Mucosa of gallbladder (tissue), 1 donor: ENCODE measurements at places on chromosomes 6 and 20. TPM values are rescaled to one million over a fixed set of nuclear protein-coding genes. Genes with fewer than 3 reads are reported as not detected.

- DNase-seq: no peak
Observed at GRCh38 chr20:34365765-34366213, 2.7 kb downstream of the ITCH start.

The SLC17A9 gene
- total RNA-seq: 19.8 TPM

GRCh38 chr6:29847871-29848630 lies 20.4 kb downstream of the HLA-G start:
- peak; percentile 72 for DNase-seq

DNA sequence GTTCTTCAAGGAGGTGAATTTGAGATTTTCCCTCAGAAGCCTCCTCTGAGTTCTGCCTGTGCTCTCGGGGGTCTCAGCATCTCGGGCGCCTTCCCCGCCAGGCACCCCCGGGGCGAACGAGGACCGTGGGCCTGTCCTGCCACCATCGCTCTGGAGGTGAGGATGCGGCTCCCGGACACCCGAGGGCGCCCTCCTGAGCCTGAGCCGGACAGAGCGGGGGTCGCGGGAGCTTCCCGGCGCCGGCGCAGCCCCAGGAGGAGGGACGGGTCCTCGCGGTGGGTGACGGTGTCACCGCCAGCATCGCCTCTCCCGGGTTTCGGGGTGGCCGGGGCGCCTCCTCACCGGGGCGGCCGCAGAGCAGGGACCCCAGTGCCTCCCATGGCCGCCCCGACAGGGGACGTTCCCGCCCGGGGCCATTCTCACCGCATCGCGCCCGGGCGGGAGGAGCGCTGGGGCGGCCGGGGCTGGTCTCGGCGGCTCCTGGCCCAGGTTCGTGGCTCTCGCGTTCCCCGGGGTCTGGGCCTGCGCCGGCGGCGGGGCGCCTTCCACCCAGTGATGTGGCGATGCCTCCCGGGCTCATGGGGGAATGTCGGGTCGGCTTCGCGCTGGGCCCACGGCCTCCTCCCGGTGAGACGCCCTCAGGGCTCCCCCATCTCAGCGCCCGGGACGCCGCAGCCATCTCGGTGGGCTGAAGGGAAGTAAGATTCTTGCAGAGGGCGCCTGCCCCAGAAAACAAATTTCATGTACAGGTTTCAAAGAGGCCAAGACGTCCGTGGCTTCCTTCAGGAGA lies 210.5 kb downstream of the ERMARD start:
- DNase-seq: no peak

DNA sequence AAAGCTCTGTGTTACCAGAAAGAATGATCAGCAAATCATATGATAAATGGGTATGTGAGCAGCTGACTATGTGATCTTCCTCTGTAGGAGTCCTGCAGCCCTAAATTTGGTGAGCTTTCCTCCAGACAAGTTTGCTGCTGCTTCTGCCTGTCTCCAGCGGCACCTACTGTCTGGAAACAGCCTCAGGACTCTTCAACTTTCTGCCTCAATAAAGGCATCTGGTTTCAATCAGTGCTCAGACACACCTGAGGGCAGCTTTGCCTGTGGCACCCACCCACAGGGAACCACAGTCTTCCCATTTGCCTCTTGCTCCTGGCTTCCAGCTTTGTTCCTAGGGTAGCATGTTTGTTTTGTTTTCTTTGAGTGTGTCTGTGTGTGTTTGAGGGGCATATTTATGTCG lies 727.9 kb upstream of the MAN1A1 start:
- no peak for DNase-seq

The HLA-DRB5 gene
- 48.0 TPM for total RNA-seq

DNA sequence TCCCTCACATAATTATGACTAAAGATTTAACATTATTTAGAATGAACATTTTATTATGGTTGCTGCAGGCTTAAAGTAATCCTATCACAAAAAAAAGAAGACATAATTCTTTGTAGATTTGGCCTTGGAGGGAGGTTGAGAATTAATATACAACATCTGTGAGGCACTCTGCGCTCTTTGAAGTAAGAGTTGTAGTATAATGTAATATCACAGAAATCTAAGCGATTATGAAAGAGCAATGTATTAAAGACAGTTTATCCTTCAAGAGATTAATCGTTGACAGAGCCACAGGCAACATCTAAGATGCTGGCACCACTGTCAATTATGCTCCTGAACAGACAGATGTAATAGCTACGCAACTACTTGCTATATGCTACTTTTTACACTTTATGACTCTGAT lies 946.8 kb downstream of the GRIK2 start:
- no peak for DNase-seq

DNA sequence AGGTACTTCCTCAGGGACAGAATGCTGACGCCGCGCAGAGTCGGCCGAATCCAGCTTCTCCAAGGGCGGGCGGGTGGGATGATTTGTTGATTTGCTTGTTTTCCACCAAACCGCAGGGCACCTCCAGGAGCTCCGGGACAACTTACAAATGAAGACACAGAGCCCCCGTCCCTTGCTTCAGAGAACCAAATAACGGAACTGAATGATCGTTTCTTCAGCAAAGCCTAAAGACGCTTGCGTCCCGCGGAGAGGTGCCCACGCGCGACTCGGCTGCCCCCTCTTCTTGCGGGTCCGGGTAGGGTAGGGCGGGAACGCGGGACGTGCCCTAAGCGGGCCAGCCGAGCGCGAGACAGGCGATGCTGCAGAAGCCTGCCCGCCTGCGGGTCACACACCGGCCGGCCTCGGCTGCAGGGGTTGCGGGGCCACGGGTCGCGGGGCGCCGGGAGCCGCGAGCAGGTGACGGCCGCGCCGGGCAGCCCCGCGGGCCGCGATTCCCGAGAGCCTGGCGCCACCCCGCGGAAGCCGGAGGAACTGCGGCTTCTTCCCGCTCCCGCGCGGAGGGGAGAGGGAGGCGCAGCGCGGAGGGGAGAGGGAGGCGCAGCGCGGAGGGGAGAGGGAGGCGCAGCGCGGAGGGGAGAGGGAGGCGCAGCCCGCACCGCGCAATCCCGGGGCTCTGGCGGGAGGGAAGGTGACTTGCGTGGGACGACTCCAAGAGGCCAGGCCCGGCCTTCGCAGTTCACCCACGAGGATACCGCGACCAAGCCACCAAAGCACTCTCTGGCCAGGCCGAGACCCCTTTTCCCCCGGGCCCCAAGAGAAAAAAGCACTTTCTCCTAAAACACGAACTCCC lies 7.7 kb upstream of the FOXF2 start:
- DNase-seq: no peak

DNA sequence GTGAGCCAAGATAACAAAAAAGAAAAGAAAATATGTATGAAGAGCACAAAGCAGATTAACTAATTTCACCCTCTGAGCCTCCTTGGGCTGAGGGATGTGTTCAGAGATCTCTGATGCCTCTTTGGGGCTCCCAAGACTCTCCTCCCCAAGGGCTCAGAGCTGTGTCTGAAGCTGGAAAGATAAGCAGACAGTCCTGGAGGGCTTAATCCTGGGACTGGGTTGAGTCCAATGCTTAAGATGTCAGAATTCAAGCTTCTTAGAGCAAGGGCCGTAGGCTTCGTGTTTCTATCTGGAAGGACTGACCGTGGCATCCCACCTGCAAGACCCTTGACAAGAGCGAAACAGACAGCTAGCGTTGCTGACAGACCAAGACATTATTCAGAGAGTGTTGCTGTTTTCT lies 229.0 kb downstream of the ZMYND8 start:
- no peak for DNase-seq

DNA sequence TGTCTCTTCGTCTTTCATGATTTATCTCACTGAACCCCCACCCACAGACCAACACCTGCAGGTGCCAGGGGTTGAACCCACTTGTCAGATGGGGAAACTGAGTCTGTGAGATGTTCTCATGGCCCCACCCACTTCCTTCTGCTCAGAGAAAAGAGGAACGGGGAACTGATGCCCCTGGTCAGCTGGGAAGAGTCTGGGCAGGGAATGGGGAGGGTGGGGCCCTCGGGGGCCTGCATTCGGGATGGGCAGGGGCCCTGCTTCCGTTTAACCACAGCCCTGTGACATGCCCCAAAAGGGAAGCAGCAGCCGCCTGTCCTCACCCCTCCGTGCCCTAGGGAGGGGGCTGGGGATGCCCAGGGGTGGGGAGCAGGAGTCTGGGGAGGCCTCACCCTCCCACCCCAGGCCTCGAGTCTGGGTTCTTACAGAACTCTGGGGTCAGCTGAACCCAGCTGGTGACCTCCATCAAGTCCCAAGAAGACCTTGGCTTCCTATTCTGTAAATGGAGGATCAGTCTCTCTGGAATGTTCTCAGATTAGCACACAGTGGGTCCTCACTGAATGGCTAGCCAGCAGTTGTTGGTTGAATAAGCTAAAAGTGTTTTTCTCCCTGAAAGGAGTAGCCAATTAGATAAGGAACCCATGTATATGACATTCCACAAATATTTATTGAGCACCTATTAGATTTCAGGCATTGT lies 81.5 kb downstream of the CEBPB start:
- no peak for DNase-seq

DNA sequence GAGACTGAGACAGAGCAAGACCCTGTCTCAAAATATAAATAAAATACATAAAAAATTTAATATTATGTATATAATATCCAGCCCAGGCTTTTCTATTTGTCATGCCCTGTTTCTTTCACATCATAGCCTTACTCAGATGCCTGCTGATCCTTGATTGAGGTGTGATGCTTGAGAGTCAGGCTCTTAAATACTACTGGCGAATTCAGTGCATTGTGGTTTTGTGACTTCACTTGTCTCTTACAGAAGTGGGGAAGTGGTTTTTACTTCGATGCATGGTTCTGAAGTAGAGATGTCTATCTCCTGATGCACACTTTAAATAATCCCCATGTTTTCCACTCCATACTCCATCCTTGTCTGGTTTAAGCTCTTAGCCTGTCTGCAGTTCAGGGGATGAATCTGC lies 29.1 kb downstream of the ASXL1 start:
- DNase-seq: no peak

The DOK5 gene
- 15.5 TPM for total RNA-seq

- DNase-seq: no peak
Observed at GRCh38 chr6:147906361-147906760, 397.9 kb downstream of the SAMD5 start.

- DNase-seq: no peak
Observed at GRCh38 chr6:31585491-31585890, 586 bp upstream of the LST1 start.

GRCh38 chr6:125165256-125165655 lies 11.7 kb downstream of the TPD52L1 start:
- DNase-seq: no peak

DNA sequence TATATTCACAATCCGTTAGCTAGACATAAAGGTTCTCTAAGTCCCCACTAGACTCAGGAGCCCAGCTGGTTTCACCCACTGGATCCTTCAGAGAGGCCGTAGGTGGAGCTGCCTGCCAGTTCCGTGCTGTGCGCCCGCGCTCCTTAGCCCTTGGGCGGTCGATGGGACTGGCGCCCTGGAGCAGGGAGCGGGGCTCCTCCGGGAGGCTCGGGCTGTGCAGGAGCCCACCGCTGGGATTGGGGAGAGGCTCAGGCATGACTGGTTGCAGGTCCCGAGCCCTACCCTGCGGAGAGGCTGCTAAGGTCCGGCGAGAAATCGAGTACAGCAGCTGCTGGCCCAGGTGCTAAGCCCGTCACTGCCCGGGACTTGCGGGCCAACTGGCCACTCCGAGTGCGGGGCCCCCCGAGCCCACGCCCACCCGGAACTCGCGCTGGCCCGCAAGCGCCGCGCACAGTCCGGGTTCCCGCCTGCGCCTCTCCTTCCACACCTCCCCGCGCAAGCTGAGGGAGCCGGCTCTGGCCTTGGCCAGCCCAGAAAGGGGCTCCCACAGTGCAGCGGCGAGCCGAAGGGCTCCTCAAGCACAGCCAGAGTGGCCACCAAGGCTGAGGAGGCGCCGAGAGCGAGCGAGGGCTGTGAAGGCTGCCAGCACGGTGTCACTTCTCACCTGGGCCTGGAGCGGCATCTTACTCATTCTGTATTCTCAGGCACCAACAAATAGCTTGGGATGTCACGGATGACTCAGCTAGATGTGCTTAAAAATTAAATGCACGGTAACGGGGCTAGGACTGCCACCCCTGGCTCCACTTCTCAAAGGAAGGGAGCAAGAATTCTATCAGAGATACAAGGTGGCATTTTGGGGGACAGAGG lies 44.1 kb downstream of the IRF4 start:
- DNase-seq: no peak

The GNMT gene
- total RNA-seq: 0.52 TPM

The FAM209B gene
- total RNA-seq: 0.32 TPM

The USP49 gene
- total RNA-seq: 3.3 TPM

The NKX2-2 gene
- not detected for total RNA-seq
